K562 (cell line): ENCODE measurements at places on chromosomes 1 and 21. TPM values are rescaled to one million over a fixed set of nuclear protein-coding genes. Genes with fewer than 3 reads are reported as not detected.

GRCh38 chr1:102365071-102365470, 368.3 kb upstream of the OLFM3 start:
- no peaks in the 10 kb centered on the region for H3K36me3 ChIP-seq
- no peak overlapping the region for H3K27ac ChIP-seq
- H3K4me1 ChIP-seq, result no peaks in the 10 kb centered on the region
- no peak overlapping the region for H3K4me3 ChIP-seq
- no peak for DNase-seq

DNA sequence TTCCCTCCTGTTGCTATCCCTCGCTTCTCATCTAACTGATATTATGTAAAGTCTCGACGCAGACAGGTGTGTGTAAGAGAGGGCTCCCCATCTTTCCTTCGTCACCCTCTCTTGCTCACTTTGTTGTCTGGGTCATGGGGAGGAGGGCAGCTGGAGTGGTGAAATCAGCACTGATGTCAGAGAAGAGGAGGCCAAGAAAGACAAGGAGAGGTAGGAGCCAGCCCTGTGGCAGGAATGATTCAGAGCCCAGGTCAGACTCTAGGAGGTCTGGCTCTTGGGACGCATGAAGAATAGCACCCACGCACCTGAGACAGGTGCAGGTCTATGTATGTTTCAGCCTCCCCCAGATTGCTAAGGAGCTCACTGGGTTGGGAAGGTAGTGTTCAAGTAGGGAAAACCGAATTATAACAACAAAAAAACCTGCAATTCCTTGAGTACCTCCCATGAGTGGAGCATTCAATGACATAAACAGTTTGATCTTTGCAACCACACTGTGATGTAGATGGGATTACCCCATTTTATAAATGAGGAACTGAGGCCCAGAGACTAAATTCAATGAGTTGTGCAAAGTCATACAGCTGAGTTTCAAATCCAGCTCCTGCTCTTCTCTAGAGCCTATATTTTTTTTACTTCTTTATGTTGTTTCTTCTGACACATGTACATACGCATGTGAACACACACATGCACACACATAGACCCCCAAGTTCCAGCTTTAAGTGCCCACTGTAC, 10.4 kb downstream of the NUAK2 start:
- H3K27ac ChIP-seq, result no peak overlapping the region
- peaks cover 16% of the 10 kb centered on the region; the same call in 2 of the 3 replicates for H3K27me3 ChIP-seq
- DNase-seq, result no peak
- no peak overlapping the region for H3K4me3 ChIP-seq
- H3K4me1 ChIP-seq, result no peaks in the 10 kb centered on the region
- no peaks in the 10 kb centered on the region for H3K36me3 ChIP-seq

GRCh38 chr1:239493811-239494414, 107.5 kb downstream of the CHRM3 start:
- H3K4me3 ChIP-seq, result no peak overlapping the region
- DNase-seq, result no peak
- H3K27me3 ChIP-seq, result no peaks in the 10 kb centered on the region
- no peaks in the 10 kb centered on the region for H3K36me3 ChIP-seq
- H3K27ac ChIP-seq, result no peak overlapping the region

GRCh38 chr1:165114022-165114888, 242.3 kb downstream of the LMX1A start:
- no peaks in the 10 kb centered on the region for H3K36me3 ChIP-seq
- no peak overlapping the region for H3K4me3 ChIP-seq
- peaks cover 3% of the 10 kb centered on the region; the same call in 1 of the 2 replicates for H3K4me1 ChIP-seq
- DNase-seq, result peak; percentile 24
- no peak overlapping the region for H3K27ac ChIP-seq

DNA sequence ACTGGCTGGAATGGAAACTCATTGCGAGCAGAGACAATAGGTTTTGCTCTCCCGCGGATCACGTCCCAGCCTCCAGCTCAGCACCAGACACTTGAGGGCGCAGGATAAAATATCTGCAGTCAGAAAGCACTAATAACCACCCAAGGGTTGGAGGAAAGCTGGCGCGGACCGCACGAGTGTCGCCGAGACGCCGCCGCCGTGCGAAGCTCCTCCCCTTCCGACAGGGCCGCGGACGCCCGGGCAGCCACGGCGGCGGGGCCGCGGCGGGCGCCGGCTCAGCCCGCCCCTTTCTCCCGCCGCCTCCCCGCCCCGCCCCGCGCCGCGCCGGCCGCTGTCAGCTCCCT, at the start of gene CMPK1:
CMPK1 (plus strand) TSS at position 213 of the 344 bp plus-strand sequence. CDS start 156 bp downstream, outside the sequence.
- peak within 1 kb of the TSS; percentile 85 for H3K27ac ChIP-seq
- peak; percentile 90 for DNase-seq
- peaks cover 23% of the 10 kb centered on the region; the same call in 2 of the 3 replicates for H3K4me1 ChIP-seq
- H3K36me3 ChIP-seq, result peaks cover 11% of the 10 kb centered on the region; the same call in 2 of the 3 replicates
- H3K4me3 ChIP-seq, result peak within 1 kb of the TSS; percentile 93

- peaks cover 96% of the 10 kb centered on the region for H3K27me3 ChIP-seq
- H3K4me1 ChIP-seq, result peaks cover 7% of the 10 kb centered on the region
- no peaks in the 10 kb centered on the region for H3K36me3 ChIP-seq
- no peak overlapping the region for H3K4me3 ChIP-seq
Observed at GRCh38 chr21:36732761-36733160, 33.8 kb downstream of the SIM2 start.

GRCh38 chr1:84800090-84801073, 92.6 kb downstream of the LPAR3 start:
- H3K4me3 ChIP-seq, result no peak overlapping the region
- no peaks in the 10 kb centered on the region for H3K36me3 ChIP-seq
- no peaks in the 10 kb centered on the region; the same call in 2 of the 3 replicates for H3K4me1 ChIP-seq
- H3K27ac ChIP-seq, result no peak overlapping the region
- no peak for DNase-seq

The FLG gene
- not detected in 2 replicates for total RNA-seq

The FAM131C gene
- 0.16 and 0.18 TPM in 2 replicates for total RNA-seq

The NBPF6 gene
- total RNA-seq, result 6.1 and 6.5 TPM in 2 replicates

The AMIGO1 gene
- total RNA-seq, result 0.72 and 1.0 TPM in 2 replicates

The ZNF687 gene
- 22.7 and 26.4 TPM in 2 replicates for total RNA-seq

The PRCC gene
- 85.3 and 89.5 TPM in 2 replicates for total RNA-seq
